ENCODE measurements at places on chromosomes 3 and 15.

- no peak for DNase-seq
Measured at GRCh38 chr3:104190681-104191080, 1176.0 kb upstream of the ALCAM start.

DNA sequence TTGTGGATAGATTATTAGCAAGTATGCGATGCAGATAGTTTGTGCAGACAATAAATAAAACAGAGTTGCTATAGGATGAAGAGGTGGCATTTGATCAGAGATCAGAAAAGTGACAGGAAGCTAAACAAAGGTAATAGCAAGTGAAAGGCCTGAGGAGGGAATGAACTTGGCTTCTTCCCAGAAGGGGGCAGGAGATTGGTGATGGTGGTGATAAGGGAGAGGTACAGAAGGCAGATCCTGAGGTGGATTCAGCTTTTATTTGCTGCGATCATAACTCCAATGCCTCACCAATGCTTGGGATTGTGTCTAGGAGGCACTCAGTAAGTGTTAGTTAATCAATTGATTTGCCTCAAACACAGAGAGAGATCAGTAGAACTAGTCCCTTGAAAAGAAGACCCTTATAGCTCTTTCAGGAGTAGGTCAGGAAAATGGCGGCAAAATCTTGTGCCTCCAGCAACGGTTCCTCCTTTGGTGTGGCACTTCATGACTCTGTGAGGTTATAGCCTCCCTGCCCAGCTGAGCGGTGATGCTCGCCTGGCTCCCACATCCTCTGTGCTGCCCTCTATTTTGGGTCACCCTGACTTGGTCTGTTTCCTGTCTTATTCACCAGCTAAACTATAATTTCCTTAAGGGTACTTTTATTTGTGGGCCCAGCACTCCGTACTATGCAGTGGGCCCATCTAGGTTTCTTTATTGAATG is 37.5 kb downstream of the TGFBR2 start:
- no peak for DNase-seq

DNA sequence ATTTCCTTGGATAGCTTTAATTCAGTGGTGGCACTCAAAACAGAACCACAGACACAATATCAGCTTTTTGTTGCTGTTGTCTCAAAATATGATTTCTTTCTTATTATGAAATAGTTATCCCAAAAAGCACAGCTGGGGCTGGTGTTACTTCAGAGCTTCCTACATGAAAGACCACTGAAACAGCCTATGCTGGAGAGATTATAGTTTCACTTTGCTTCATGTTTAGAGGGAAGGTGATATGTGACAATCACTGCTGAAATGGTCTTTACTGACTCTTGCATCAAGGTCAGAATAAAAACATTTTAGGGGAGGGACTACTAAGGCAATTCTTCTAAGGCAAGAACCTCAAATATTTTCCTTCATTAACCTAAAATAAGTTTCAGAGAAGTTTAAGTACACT is 190.7 kb downstream of the TNIK start:
- DNase-seq: no peak

DNA sequence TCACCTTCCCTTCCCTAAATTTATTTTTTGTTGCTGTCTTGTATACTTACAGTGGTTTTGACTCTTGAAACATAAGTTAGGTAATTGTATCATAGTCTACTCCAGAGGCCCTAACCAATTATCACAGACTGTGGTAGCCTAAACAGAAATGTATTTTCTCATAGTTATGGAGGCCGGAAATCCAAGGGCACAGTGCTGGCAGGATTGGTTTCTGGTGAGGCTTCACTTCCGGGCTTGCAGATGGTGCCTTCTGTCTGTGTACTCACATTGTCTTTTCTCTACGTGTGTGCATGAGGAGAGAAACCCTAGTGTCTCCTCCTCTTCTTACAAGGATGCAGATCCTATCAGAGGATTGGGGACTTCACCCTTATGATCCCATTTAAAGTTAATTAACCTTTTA is 290.2 kb upstream of the KCNMB2 start:
- no peak for DNase-seq

- no peak for DNase-seq
Measured at GRCh38 chr3:53856964-53857363, 10.6 kb downstream of the IL17RB start.

DNA sequence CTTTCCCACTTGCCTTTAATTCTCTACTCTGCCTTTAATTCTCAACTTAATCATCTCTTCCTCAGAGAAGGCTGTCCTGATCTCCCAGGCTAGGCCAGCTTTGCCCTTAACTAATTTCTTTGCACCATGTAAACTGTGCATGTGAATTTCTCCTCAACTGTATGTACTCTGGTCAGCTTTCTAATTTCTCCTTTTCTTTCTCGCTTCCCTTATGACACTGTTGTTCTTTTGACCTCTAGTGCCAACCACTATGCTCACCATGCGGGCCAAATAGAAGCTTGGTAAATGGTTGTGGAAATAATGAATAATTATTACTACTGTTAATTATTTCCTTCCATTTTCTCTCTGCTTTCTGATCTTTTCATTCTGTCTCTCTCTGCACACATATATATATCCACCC is 269.0 kb upstream of the CRBN start:
- DNase-seq: no peak

- peak; percentile 16 for DNase-seq
Measured at GRCh38 chr15:49521802-49522201, 98.8 kb downstream of the FGF7 start.

GRCh38 chr15:52006702-52007340 is 12.2 kb upstream of the MAPK6 start:
- no peak for DNase-seq

DNA sequence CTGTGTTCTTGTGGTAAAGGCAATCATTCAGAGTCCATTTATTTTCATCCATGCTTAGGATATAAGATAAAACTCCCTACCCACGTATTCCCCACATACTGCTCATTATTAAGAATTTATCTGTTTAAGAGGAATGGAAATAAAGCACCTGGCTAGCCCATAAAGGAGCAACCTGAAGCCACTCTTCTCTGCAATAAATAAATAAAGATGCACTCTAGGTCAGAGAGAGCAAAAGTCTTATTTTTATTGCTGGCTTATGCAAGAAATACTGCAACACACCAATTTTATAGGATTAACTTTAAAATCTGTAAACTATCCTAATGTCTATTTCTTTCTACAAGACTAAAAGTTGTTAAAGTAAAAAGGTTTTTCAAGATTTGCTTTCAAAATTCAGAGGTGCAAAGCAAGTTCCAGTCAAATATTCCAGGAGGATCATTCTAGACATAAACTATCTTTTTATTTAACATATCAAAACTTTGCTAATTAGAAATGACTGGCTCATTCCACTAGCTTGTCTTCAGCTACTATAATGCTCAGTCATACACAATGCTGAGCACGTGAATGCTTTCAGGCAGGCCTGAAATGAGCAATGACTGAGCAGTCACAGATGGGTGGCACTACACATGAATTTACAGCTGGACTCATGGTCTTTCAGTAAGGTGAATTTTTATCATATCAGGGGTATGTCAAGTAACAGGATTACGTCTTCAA is 7.1 kb downstream of the TJP1 start:
- DNase-seq: peak; percentile 57

DNA sequence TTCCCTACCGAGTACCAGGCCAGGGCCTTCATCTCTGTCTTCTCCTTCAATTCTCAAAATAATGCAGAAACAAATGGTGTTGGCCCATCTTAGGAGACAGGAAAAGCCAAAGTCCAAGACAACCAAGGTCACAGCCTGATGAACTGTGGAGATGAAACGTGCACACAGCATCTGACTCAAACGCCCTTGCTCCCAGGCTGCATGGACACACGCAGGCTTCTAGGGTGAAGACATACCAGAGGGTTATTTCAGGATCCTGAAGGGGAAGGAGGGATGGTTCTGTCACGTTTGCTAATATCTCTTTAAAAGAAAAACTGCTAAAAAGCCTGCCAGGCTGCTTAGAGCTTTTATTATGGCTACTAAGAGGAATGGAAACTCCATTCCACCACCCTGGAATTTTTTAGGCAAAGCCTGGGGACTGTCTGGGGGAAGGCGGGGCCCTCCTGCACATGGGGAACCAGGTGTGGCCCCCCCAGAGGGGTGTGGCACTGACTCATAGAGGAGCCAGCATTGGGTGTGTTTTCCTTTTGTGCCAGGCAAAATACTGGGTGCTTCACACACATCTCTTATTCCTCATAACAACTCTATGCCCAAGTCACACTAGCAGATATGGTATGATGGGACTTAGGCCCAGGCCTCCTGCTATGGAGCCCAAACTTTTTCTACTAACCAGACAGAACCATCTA is 62.9 kb downstream of the UMPS start:
- DNase-seq: peak; percentile 78

GRCh38 chr3:147187687-147188086 is 218.7 kb downstream of the ZIC4 start:
- no peak for DNase-seq

DNA sequence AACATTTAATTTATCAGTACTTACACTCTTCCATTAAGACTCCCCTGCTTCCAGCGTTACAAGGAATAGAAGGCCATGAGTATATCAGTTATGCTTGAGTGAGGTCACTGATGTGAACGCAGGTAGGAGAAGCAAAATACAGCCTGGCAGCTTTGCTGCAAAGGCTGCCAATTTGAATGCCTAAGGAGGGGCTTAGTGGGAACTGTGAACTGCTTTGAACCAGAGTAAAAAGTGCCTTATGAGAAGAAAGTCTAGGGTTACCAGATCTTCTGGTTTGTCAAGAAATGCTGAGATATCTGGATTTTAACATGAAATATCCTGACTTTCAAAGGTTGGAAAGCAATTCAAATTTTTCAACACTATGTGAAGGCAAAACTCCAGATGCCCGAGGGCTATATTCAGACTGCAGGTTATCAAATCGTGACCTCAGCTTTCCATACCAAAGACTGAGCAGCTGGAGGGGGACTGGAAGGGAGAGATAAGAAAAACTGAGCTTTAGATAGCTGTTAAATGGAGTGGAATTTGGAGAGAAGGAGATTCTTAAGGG is 446.3 kb upstream of the NECTIN3 start:
- DNase-seq: no peak

DNA sequence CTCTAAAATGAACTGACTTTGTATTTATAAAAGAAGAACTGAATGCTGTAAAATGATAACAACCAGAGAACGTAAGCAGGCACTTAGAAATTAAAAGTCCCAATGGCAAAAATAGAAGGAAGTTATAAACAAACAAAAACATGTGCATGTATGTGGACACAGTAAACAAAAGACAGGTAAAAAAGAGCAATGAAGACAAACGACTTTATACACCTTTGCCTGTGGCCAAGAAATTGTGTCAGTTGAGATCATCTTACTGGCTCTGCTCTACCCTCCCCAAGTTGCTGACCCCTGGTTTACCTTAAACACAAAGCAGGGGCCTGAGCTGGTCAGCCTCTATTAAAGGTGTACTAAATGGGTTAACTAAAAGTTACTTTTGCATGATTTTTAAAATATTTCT is 41.7 kb upstream of the GP5 start:
- no peak for DNase-seq

DNA sequence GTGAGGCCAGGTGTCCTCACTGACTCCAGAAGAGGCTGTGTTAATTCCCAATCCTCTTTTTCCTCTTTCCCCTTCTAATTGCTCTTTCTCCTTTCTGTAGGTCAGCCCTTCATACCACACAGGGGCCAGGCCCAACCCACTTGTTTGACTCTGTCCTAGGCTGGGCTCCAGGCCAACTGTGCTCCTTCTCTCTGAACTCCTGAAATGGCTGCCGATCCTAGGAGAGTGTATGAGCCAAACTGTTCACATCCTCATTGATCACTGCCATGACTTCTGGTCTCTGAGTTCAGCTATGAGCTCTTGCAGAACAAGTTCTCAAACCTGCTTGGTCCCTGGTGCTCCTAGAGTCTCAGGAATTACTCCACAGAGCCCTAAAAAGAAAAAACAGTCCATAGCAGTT is 145.1 kb downstream of the VGLL4 start:
- DNase-seq: peak; percentile 73

DNA sequence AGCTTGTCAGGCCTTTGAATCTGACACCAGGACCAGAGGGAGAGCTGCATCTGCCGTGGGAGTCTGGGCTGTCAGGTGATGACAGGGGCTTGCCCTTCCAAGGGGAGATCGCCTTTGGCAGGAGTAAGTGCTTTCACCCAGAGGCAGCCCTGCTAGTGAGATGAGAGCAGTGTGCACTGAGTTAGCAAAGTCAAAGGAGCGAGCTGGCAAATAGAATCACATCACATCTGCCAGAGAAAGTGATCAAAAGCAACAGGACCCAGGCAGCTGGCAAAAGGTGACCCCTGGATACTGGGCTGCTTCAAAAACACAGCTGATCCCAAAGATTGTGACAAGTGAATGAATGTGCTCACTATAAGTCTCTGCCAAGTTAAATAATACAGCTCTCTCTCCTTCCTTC is 36.1 kb upstream of the PYDC2 start:
- DNase-seq: no peak

- peak; percentile 50 for DNase-seq
Measured at GRCh38 chr15:35705884-35706585, 160.1 kb upstream of the DPH6 start.

- DNase-seq: no peak
Measured at GRCh38 chr15:65100442-65100841, 14.6 kb downstream of the UBAP1L start.

GRCh38 chr3:184540777-184541681 is 20.6 kb upstream of the EPHB3 start:
- DNase-seq: peak; percentile 30

DNA sequence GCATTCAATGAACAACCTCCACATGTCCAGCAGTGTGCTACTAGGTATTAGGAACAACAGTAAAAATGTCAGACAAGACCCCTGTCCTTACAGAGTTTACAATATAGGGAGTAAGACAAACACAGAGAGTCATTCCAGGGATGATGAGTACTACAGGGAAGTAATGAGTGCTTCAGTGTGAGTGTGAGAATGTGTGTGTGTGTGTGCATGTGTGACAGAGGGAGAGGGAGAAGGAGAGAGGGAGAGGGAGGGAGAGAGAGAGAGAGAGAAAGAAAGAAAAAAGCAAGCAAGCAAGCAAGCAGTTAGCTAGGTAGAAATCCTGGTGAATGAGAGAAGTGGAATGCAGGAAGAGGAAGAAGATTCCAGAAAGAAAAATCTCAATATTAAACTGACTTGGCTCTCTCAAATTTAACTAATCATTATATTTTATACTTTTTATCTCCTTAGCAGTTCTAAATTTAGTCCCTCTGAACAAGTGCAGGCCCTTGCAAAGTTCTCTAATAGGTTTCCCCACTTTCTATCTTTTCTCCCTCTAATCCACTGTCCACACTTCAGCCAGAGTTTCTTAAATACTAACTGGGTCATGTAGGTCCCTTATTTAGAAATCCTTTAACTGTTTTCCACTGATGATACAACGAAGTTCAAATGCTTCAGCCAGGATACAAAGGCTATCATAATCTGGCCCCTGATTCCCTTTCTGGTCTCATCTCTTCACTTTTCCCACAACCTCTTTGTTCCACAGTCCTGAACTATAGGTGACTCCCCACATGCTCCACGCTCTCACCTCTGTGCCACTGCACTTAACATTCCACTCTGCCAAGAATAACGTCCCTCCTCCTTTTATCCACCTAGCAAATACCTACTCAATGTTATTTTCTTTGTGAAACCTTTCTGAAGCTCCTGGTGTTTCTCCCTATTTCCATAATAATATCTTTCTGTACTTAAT is 10.3 kb downstream of the DCBLD2 start:
- DNase-seq: peak; percentile 47

- no peak for DNase-seq
Measured at GRCh38 chr3:4947028-4947427, 32.2 kb upstream of the BHLHE40 start.

- DNase-seq: peak; percentile 93
Measured at GRCh38 chr3:39383881-39384664, 903 bp downstream of the SLC25A38 start.
